ENCODE measurements at places on chromosomes 7 and 10.

- DNase-seq = no peak
Observed at GRCh38 chr7:134350709-134351108, 34.0 kb upstream of the SLC35B4 start.

GRCh38 chr7:140581411-140581810 is 59.2 kb downstream of the DENND2A start:
- DNase-seq = no peak

DNA sequence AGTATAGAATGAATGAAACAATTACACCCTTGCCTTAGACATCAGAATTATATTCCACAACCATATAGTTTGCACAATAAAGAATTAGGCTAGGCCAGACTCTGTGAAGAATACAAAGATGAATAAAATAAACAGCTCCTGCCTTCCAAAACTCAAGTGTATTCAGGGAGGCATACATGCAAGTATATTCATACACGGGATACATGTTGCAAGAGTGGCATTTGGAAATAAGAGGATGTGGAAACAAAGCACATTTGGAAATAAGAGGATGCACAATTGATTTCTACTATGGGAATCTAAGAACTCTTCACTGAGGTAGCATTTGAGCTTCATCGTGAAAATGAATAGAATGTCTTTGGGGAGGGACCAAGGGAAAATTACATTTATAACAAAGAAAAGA is 27.0 kb upstream of the TMEM26 start:
- no peak for DNase-seq

DNA sequence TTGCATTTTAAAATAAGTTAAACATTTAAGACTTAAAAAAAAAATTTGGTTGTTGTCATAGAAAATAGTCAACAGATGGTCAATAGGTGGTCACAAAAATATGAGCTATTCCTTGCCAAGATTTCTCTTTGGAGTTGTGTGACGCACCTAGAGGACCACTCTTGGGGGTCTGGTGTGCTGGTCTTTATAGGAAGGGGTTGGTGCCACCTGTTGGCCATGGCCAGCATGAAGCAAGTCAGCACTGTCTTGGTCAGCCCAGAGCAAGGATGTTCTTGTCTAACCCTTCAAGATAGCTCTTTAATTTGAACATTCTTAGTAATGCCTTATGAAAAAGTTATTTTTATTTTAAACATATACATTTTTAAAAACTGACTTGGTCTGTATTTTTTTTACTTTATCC is 267.9 kb upstream of the CNTNAP2 start:
- DNase-seq = no peak

DNA sequence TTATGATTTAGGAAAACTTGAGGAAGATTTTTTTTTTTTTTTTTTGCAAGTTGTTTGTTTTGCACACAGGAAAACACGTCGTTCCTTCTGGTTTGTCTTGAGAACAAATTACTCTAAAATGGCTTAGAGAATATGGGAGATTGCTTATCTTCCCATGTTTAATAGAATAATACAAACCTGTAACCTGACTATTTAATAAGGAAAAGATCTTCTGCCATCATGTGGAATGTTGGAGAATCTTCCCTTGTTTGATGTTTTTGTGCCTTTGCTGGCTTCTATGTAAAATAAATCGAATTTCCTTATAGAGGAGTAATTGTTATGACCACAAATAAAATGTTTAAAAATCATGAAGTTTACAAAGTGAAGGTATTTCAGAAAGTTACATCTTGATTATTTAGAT is 818.8 kb downstream of the GATA3 start:
- no peak for DNase-seq

DNA sequence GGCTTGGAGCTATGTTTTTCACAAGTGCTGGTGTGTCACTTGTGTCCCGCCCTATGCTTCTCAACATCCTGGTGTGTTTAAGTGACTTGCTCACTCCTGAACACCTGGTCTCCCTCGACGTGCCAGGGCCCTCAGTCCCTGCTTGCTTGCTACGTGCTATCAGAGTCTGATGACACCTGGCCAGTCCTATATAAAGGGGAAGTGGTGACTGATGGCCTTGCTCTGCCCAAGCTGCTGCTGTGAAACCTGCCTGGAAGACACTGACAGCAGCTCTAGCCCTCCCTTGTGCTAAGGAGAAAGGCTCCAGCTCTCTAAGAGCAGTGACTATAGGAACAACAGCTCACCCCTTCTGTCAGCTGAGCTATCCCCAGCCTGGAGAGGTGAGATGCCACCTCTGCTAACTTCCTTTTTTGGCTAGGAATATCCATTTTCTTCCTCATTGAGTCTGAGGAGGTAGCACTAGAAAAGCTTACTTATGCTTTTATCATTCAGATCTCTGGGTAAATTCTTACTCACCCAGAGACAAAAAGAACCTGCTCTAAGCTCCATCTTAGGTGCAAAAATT is 77.2 kb upstream of the PLXNA4 start:
- DNase-seq = no peak

- peak; percentile 53 for DNase-seq
Observed at GRCh38 chr10:33008499-33009243, 50.6 kb upstream of the ITGB1 start.

GRCh38 chr7:158301207-158301606 is 286.4 kb downstream of the PTPRN2 start:
- no peak for DNase-seq

- no peak for DNase-seq
Observed at GRCh38 chr10:9160275-9160674, 1105.8 kb downstream of the GATA3 start.

GRCh38 chr7:5702876-5703571 is 78.4 kb downstream of the RNF216 start:
- DNase-seq = no peak

DNA sequence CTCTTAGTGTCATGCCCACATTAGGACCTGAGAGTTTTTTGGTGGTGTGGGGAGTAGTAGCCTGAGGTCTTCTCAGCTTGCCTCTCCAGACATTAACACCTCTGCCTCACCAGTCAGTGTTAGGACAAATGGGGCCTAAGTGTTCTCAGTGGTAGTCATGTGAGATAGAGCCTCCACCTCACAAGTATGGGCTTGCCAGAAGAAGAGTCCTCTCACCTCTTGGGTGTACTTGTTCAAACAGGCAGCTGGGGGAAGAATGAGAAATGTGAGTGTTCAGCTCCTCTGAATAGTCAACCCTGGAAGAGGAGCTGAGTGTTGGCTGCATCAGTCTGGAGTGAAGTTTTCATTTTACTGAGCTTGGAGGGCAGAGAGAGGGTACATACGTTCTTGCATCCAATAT is 464.6 kb downstream of the POM121L12 start:
- DNase-seq = no peak

GRCh38 chr7:130156140-130156539 is 49.1 kb downstream of the TMEM209 start:
- DNase-seq = no peak

- DNase-seq = no peak
Observed at GRCh38 chr7:105840981-105841749, 35.2 kb downstream of the ATXN7L1 start.

- no peak for DNase-seq
Observed at GRCh38 chr7:33921216-33921938, 16.0 kb downstream of the BMPER start.

DNA sequence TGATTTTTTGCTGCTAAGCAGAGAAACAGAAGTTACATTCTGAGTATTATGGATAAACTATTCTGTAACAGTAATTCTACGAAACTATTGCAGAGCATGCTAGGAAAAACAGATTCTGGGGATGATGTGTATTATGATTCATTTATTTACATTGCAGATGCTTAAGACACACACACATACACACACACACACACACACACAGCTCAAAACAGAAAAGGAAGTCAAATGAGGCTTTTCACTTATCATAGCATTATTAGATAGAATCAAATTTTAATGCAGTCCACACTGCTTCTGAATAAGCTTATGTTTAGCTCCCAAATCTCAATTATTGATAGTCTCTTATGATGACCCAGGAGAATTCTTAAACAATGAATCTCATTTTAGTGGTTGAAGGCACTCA is 307.2 kb downstream of the HGF start:
- no peak for DNase-seq

DNA sequence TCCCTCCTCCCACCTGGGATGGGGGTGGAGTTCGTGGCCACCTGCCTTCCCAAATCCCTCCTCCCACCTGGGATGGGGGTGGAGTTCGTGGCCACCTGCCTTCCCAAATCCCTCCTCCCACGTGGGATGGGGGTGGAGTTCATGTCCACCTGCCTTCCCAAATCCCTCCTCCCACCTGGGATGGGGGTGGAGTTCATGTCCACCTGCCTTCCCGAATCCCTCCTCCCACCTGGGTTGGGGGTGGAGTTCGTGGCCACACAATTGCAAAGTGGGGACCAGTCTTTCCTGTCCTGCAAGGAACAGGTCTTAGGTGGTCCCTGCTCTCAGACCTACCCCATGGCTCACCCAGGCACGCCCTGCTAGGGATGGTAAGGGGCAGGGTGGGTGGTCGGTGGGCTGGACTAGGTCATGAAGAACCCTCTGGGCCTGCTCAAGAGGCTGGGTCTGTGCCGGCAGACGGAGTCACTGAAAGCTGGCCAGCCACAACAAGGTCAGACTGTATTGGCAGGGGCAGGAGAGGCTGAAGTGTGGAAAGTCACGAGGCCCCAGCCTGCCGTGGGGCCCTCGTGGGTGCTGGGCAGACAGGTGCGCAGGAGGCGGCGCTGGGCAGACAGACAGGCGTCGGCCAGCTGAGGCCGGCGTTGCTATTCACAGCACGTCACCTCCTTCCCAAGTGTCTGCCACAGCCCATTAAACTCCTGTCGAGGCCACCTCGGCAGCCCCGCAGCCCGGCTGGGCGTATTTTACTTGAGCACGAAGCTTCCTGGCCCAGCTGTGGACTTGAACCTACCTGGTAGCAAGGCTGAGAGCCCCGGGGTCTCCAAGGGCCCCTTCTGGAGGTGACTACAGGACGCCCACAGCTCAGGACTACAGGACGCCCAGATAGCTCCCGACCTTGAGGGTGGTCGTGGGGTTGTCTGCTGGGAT is 4.1 kb downstream of the KNDC1 start:
- no peak for DNase-seq

DNA sequence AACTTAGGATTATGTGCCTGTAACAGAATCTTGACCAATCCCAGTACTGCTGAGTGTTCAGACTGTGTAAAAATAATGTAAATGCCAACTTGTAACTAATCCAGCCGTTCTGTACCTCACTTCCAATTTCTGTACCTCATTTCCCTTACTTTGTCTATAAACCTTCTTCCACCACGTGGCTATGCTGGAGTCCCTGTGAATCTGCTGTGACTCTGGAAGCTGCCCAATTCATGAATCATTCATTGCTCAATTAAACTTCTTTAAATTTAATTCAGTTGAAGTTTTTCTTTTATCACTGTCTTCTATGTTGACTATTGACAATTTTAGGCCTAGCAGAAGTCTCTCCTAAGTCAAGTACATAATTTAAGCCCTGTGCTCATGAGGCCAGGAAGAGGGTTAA is 215.3 kb upstream of the RHOBTB1 start:
- DNase-seq = no peak

- no peak for DNase-seq
Observed at GRCh38 chr7:94888995-94889523, 18.3 kb upstream of the PPP1R9A start.

DNA sequence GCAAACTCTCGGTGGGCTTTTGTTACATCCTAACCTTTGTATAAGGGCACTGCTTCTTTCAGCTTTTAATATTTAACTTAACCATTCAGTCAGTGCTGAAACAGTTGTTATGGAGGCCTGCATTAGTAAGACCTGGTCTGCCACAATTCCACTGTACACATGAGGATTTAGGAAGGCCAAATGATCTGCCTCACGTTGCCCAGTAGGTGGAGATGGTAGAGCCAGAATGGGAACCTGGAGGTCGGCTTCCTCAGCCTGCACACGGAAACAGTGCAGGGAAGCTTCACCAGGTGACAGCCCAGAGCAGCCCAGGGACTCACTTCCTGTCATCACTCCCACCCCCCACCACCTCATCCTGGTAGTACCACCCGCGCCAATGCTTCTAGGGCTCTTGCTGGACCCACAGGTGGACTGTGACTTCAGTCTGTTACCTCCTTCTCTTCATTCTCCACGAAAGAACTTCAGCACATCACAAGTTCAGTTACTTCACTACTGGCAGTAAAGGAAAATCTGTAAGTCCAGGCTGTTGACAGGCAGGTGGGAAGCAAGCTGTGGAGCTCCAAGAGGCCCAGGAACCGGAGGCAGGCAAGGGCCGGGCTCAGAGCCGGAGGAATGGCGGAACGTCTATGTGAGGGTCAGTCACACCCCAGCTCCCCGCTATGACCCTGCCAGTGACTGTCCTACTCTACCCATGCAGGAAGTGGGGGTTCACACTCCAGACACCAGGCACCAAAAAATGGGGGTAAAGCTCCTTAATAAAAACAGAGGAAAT is 480.3 kb upstream of the C7orf33 start:
- no peak for DNase-seq

GRCh38 chr10:71814922-71815411 is 36.1 kb downstream of the PSAP start:
- no peak for DNase-seq

DNA sequence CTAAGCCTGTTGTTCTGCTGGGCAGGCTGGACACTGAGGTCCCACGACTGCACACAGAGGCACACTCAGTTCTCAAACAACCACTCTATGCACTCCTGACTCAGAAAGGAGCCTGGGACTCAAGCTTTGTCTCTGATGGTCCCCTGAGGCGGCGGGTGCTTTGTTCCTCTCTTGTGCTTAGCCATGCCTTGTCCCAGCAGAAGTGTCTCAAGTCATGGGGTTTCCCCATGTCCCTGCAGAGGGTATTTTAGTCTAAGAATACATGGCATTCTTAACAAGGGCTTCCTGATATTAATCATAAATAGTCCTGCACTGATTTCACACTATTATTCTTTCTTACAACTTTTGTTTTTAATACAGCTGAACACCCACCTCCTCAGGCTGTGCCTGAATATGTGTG is 72.5 kb downstream of the CXCL12 start:
- DNase-seq = no peak

DNA sequence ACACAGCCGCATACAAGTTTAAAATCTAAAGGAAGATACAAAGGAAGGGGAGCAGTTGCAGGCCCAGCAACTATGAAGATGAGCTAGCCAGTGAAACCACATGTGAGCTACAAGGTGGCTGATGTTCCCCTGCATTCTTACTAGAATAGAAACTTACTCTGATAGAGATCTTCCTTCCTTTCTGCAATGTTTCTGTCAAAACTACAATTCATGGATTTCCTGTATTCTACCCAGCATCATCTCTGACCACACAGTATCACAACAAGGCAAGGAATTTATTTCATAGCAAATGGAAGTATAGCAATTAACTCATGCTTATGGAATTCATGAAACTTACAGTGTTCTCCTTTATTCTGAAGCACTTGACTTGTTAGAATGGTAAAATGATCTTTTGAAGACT is 68.7 kb upstream of the AASS start:
- no peak for DNase-seq
